ENCODE measurements at places on chromosomes 7 and 10. TPM values are rescaled to one million over a fixed set of nuclear protein-coding genes. Genes with fewer than 3 reads are reported as not detected.

DNA sequence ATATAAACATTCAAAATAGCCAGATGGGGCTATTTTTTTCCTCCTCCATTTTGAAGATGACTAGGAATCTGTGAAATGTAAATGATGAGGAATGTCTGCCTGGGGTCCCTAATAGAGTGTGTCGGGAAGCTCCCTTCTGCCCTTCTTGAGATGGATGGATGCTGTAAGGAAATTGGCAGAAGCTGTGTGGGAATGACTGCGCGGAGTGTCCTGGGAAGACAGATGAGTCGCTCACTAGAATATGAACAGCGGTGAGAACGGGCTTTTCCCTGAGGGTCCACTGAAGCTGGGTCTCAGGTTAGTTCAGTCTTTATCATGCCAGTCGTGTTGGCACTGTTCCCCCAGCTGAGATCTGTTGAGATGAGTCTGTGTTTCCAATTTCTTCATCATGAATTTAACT is 75.1 kb upstream of the PLPP4 start:
- no peak for DNase-seq

GRCh38 chr7:11327633-11328032 is 354.0 kb downstream of the PHF14 start:
- DNase-seq: no peak

HTRA1 gene
- 68.1 TPM for total RNA-seq

EPO gene
- total RNA-seq: not detected

DNA sequence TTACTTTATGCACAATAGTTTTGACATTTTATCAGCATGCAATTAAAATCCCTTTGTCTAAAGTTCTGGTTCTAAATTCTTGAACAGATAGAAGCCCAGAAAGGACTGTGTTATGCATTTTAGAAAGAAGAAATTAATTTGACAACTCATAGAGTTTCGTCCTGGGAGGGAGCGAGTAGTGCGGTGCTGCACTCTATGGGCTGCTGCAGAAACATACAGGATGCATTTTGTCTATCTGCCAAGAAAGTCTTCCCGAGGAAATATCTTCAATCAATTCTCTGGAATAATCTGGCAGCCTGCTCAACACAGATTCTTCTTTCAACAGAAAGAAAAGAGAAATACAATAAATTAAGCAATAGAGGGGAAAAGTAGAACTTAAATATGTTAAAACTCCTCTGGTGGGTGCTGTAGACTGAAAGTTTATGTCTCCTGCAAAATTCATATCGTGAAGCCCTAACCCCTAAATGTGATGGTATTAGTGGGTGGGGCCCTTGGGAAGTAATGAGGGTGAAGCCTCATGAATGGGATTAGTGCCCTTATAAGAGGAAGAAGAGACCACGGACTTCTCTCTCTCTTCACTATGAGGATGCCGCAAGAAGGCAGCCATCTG is 39.0 kb upstream of the IFRD1 start:
- peak; percentile 30 for DNase-seq

GRCh38 chr7:4788627-4789189 is 13.3 kb downstream of the AP5Z1 start:
- DNase-seq: no peak

DNA sequence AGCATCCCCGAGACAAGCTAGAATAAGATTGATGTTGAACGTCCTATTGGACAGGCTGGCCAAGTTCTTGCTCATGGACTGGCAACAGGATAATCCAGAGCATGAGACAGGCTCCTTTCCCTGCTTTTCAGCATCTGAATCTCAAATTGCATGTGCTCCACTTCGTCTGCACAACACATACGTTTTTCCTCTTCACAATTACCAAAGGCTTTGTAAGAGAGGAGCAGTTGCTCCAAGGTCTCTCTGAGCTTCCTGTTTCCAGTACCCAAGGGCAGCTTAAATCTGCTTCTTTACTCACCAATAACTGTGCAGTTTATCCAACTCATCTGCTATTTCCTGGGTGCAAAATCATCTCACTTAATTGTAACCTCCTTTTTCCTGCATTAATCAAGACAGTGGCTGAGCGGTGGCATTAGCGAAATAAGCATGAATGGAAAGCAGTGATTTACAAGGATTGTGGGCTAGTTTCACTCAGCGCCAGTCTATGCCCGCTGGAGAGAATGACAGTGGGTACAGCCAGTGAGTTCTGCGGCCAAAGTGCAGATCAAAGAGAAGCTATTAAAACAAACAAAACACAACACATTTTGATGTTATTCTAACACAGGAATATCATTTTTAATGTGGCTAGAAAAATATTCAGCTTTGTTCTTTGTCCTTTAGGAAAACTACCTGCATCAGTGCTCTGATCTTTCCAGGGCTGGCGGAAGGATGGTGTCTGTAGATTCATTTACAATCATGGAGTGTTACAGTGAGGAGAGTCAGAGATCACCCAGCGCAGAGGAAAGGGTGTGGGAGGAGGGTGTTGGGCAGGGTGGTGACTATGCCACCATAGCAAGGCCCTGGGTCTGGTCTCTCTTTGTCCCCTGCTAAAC is 79.8 kb downstream of the CHN2 start:
- no peak for DNase-seq

GRCh38 chr7:87159538-87159937 is 7.3 kb downstream of the DMTF1 start:
- no peak for DNase-seq

CFTR gene
- not detected for total RNA-seq

- no peak for DNase-seq
These were observed 45.6 kb downstream of the CHCHD3 start for GRCh38 chr7:133036289-133036688.

DNA sequence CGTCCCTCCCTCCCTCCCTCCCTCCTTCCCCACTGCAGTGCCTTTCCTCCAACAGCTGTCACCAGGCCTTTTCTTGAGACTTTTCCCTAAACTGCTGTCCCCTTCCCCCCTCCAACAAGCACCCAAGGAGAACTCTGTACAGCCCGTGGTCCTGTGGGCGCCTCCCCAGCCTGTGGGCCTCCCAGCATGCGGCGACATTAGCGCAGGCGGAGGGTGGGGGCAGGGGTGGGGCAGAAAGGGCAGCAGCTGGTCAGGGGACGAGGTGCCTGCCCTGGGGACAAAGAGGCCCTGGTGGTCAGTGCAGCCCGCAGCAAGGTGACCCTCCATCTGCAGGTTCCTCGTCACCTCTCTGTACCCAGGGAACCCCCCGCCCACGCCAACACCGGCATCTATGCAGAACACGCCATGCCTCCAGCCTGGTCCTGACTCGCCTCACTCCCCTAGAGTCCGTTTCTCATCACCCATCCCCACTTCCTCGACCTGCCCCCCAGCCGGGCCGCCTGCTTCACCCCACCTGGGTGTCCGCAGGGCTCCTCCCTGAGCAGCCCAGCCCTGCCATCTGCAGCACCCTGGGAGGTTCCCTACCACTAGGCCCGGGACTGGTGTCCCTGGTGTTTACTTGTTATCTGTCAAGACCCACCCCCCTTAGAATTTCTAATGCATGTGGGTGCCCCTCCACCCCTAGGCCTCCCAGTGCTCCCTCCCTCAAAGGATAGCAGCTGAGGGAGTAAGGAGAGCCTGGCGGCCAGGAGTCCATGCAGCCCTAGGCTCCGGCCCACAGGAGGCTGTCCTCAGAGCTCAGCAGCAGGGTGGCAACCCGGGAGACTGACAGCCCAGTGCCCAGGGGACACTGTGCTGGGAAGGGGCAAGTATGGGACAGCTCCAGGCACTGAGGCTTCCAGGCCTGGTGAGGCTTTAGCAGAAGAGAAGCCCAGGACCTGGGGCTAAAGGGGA is 147.8 kb downstream of the ARHGAP22 start:
- DNase-seq: no peak

- DNase-seq: no peak
These were observed 24.0 kb downstream of the CCSER2 start for GRCh38 chr10:84352251-84352842.

PTN gene
- 0.13 TPM for total RNA-seq

MBLAC1 gene
- total RNA-seq: 3.0 TPM

- DNase-seq: no peak
These were observed 472.0 kb upstream of the FZD8 start for GRCh38 chr10:36114141-36114540.

DNA sequence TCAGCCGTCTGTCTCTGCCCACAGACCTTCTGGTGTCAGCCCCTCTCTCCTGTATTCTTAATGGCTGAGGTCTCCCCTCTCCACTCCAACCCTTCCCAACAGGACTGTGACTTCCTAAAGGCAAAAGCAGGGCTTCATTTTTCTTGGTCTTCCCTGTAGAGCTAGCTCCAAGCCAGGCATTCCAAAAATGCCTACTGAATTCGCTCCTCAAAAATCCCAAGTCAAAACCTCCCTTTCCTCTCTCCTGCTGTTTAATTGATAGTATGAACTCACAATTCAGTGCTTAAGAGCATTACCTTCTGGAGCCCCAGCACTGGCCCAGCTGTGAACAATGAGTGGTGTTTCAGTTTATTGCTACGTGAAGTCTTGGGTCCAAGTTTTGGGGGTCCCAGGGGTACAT is 628.4 kb downstream of the PARD3 start:
- no peak for DNase-seq

- DNase-seq: no peak
These were observed 11.6 kb upstream of the IMPDH1 start for GRCh38 chr7:128421384-128421783.

- no peak for DNase-seq
These were observed 262.2 kb upstream of the TCERG1L start for GRCh38 chr10:131573707-131574106.

GRCh38 chr10:100997360-100998182 is 2.0 kb upstream of the LZTS2 start:
- no peak for DNase-seq

NKX2-3 gene
- 0.07 TPM for total RNA-seq

HHEX gene
- 50.5 TPM for total RNA-seq

GRCh38 chr7:25624833-25625232 is 396.5 kb upstream of the NPVF start:
- no peak for DNase-seq

UCN3 gene
- total RNA-seq: not detected

DNA sequence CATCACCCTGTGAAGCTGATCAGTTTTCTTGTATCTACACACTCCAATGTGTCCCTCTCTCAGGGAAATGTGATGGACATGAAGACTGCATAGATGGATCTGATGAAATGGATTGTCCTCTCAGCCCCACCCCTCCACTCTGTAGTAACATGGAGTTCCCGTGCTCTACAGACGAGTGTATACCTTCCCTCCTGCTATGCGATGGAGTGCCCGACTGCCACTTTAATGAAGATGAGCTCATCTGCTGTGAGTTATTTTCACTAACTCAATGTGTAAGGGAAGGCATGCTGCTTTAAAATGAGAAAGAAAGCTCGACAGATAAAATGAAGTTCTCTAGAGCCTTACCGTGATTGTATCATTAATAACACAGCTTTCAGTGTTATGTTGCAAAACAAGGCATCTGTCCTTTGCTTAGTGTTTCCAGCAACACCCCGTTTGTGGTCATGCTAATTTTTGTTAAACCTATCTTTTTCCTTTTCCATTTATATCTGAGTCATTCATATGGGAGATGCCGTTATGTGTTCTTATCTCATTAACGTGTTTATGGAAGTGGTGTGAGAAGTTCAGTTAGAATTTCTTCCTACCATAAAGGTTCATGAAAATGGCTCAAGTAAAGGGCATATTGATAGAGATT is 220.9 kb upstream of the PLXDC2 start:
- DNase-seq: no peak

DNA sequence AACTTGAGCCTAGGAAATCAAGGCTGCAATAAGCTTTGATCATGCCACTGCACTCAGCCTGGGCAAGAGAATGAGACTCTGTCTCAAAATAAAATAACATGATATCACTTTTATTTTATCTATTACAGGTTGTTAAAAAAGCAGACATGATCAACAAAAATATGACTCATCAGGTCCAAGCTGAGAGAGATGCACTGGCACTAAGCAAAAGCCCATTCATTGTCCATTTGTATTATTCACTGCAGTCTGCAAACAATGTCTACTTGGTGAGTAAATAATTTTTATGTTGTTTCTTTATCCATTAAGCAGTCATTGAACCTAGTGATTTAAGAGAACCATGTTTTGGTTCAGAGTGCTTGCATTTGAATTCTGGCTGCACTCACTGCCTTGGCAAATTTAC is 3.3 kb downstream of the MASTL start:
- DNase-seq: no peak

DNA sequence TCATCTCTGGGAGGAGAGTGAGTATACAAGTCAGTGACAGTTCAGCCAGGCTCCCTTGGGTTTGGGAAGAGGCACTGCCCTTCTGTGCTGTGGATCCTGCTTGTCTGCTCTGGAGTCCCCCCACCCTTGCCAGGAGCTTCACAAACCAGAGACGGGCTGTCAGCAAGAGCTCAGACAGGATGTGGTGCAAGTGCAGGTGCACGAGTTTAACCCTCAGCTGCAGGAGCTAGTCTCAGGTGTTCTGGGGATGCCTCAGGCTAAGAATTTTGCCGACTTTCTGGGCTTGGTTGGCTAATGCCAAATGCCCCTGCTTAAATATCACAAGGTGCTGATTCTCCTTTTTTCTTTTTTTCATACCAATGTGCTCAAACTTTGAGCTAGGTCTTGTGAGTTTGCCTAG is 22.3 kb downstream of the ZNF783 start:
- no peak for DNase-seq

LRRC18 gene
- not detected for total RNA-seq

DNA sequence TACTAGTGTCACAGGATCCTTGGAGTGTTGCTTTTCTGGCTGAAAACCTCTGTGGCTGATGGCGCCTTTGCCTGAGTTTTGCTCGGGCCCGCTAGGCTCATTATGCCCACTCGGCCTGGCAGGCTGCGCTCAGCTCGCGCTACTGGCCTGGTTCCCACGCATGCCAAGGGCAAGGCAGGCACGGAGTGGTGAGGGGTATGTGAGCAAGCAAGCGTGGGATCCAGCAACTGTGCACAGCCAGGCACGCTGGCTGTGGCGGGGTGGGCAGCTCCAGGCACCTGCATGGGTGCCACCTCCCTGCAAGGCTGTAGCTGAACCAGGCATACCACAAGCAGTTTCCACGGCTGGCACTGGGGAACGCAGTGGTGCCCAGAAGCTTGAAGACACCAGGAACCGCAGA is 562.6 kb downstream of the GRM8 start:
- no peak for DNase-seq

- no peak for DNase-seq
These were observed 20.8 kb downstream of the CCDC6 start for GRCh38 chr10:59885430-59886134.

- DNase-seq: no peak
These were observed 395.0 kb downstream of the ZWINT start for GRCh38 chr10:55966101-55966500.

TUBAL3 gene
- 0.11 TPM for total RNA-seq

- no peak for DNase-seq
These were observed 2.2 kb upstream of the GTF2I start for GRCh38 chr7:74655324-74655723.

PIK3AP1 gene
- 0.21 TPM for total RNA-seq
